AG08396 (cell line): ENCODE measurements at places on chromosomes 5 and 9.
A peak's percentile ranks its signal among the peaks of the same experiment; 100 is the strongest.

DNA sequence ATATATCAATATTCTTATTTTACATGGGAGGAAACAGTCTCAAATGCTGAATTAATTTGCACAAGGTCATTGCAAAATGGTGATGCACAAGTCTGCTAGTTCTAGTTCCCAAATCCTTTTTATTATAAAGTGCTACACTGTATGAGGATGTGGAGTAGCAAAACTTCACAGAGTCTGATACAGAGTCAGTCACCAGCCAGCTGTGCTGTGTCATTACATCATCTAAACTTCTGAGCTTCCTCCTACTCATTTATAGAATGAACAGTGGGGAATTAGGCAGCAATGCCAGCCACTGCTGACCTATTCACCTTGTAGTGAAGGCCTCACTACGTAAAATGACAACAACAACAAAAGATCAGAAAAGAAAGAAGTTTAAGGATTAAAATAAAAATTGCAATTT, 357.8 kb downstream of the TMEM167A start:
- peak; percentile 9 for DNase-seq

GRCh38 chr5:91946870-91947269, 563.8 kb upstream of the ARRDC3 start:
- no peak for DNase-seq

DNA sequence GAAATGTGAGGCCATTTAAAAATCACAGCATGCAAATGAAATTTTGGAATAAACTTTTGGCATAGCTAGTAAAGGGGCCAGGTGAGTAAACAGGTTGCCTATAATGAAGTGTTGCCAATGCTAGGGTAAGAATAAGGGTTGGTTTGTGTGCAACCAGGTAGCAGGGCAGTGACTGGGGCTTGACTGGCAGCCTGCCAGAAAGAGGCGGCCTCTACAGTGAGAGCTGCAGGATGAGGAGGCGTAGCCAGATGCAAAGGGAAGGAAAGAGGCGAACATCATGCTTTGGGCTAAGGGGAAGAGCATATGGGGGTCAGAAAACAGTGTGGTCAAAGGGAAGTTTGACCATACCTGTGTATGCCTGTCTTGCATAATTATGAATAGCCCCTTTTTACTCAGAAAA, 70.6 kb downstream of the MAST4 start:
- DNase-seq = no peak

- peak; percentile 9 for DNase-seq
These were observed 106.7 kb upstream of the CPEB4 start for GRCh38 chr5:173781432-173781815.

DNA sequence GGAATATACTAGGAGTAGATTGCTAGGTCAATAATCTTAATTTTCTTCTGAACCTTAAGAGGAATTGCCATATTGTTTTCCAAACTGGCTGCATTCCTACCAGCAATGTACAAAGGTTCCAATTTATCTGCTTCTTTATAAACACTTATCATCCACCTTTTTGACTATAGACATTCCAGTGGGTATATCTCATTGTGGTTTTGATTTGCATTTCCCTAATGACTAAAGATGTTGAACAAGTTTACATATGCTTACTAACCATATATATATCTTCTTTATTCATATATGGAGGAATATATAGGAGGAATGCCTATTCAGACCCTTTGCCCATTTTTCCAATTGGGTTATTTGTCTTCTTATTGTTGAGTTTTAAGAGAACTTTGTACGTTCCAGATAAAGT, 7.6 kb downstream of the DNAJC18 start:
- DNase-seq = no peak

GRCh38 chr9:121709798-121710197, 58.4 kb downstream of the DAB2IP start:
- DNase-seq = no peak

- DNase-seq = no peak
These were observed 517.1 kb downstream of the ZNF608 start for GRCh38 chr5:124229352-124229751.

- no peak for DNase-seq
These were observed 14.5 kb upstream of the KCNMB1 start for GRCh38 chr5:170403675-170404074.

GRCh38 chr5:115575167-115576070, 26.9 kb downstream of the TICAM2 start:
- DNase-seq = peak; percentile 39

DNA sequence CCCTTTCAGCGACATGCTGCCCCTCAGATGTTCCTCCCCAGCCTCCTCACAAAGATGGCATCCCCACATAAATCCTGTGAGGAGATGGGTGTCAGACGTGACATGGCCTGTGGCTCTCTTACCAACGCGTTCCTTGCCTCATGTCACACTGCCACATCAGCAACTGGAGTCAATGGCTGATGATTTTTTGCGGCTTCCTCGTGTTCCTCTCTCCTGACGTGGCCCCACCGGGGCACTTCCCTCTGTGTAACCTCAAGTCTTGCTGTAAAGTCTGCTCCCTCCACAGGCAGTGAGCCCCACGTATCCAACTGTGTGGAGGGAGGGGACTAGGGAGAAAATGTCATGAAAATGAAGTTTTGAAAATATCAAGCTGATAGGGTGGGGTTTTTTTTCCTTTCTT, 53.2 kb upstream of the SHISAL2B start:
- DNase-seq = no peak

- peak; percentile 53 for DNase-seq
These were observed 1.1 kb upstream of the TENT4A start for GRCh38 chr5:6712142-6712576.

- peak; percentile 81 for DNase-seq
These were observed 550 bp upstream of the CKMT2 start for GRCh38 chr5:81232464-81233079.
